ENCODE measurements at places on chromosomes 5 and 9. TPM values are rescaled to one million over a fixed set of nuclear protein-coding genes. Genes with fewer than 3 reads are reported as not detected.

DNA sequence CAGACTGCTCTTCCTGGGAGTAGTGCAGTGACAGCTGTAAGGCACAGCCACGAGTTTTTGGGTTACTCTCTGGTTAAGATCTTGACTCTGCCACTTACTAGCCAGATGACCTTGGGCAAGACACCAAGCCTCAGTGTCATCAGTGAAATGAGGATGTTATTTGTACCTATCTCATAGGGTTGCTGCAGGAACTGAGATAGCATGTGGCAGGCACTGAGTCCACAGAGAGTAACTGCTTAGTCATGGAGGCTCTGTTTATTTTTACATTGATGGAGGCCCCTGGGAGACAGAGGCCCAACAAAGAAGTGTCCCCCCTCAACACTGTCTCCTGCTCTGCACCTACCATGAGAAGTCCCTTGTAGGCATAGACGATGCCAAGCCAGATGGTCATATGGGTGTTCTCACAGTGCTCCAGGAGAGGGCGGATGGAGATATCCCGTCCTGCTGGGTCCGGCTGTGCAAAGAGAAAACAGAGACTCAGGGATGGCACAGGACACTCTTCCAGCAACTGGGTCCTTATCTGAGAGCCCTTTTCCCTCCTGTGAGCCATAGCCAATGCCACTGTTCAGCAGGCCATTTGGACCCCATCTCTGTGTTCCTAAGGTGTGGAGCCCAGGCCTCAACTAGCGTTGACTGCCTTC is 55.4 kb upstream of the TBC1D2 start:
- DNase-seq, result no peak

GRCh38 chr5:148455185-148455584 is 71.4 kb downstream of the FBXO38 start:
- DNase-seq, result peak; percentile 68

DNA sequence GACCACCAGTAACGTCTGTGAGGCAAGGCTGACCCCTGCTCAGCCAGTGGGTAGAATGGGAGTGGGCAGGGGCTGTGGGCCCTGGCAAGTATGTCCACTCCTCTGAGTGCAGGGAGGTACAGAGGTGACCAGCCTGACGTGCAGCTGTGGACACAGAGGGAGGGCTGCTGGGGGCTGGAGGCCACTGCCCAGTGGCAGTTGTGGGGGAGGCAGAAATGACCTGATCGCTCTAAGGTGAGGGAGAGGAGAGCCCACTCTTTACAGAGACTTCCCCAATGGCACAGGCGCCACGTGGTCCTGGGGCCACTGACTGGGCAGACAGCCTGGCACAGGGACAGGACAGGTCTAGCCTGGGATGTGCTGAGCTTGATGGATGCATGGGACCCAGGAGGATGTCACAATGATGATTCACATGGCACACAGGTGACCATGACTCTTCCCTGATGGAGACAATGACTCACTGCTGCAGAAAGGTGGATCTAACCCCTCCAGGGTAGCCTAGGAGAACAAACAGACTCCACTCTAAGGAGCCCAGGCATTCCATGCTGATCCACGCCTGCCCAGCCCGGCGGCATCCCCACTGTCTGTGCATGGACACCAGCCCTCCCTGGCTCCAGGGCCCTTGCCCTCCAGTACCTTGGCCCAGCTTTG is 7.7 kb downstream of the LPCAT1 start:
- DNase-seq, result no peak

GRCh38 chr5:116524966-116525365 is 49.7 kb downstream of the SEMA6A start:
- DNase-seq, result no peak

GRCh38 chr5:2141254-2142000 is 258.7 kb upstream of the IRX4 start:
- DNase-seq, result no peak

DNA sequence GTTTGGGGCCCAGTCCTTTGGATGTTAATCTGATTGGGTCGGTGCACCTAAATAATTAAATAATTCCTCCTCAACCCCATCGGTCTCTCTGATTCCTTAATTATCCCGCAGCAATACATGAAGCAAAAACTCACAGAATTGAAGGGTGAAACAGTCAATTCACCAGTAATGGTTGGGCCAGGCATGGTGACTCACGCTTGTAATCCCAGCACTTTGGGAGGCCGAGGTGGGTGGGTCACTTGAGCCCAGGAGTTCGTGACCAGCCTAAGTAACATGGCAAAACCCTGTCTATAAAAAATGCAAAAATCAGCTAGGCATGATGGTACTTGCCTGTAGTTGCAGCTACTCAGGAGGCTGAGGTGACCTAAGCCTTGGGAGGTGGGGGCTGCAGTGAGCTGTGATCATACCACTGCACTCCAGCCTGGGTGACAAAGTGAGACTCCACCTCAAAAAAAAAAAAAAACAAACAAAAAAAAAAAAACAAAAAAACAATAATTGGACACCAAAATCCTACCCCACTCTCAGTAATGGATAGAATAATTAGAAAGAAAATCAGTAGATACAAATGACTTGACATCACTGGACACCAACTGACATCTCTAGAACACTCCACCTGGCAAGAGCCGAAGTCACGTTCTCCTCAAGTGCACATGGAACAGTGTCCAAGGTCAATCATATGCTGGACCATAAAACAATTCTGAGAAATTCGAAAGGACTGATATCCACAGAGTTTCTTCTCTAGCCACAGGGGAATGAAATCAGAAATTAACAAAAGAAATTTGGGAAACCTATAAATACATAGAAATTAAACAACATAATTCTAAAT is 5.3 kb downstream of the ABO start:
- no peak for DNase-seq

- no peak for DNase-seq
Measured at GRCh38 chr9:126965077-126965476, 50.5 kb downstream of the RALGPS1 start.

- no peak for DNase-seq
Measured at GRCh38 chr9:133127340-133127981, 6.4 kb upstream of the RALGDS start.

DNA sequence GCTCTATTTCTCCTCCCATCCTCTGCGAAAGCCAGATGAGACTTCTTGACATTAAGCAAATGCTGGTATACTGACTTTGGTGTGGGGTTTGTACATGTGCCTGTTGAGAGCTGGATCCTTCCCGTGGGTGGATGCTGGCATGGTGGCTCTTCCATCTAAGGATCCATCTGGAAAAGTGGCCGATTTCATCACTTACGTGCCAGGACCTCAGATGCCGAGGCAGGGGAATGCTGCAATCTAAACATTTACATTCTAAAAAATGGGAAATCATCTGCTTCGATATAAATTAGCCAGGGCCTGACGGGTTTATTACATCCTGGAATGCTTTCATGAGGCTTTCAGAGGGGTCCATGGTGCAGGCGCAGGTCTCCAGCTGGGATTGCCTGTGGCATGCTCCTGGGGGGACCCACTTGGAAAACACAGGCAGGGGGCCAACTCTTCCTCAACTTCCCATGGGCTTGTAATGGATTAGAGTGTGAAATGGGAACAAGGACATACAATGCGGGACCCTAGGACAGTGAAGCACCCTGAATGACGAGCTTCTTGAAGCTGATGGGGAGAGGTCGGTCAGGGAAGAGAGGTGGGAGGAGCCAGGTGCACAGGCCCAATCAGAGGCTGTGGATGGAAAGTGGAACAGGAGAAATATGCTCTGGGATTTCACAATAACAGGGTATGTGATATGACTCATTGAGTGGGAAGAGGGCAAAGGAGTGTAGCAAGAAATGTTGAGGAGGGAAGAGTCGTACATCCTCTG is 105.5 kb upstream of the PITX1 start:
- DNase-seq, result peak; percentile 84

DNA sequence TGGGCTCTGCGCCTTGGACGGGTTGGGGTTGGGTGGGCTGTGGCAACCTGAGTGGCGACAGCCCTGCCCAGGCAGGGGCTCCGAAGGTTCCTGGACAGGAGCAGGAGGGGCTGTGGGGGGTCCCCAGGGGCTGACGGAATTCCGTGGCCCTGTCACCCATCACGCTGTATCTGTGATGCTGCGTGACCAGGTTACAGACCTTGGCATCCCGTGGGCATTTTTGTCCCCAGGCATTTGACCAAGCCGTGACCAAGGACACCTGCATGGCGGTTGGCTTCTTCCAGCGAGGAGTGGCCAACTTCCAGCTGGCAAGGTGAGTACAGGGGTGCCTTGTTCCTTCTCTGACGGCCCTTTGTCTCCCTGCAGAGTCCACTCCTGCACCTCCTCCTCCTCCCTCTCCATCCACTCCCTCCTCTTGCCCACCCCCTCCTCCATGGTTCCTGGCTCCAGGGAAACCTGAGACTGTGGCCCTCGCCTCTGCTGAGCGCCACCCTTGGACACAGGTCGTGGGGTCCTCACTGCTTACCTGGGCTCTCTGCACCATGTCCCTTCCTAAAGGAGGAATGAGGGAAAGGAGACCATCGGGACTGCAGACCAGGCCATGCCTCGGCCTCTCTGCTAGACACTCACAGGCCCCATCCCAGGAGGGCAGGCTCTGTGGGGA is 3.0 kb downstream of the NOXA1 start:
- DNase-seq, result no peak

- DNase-seq, result peak; percentile 4
Measured at GRCh38 chr5:170623576-170624181, 119.9 kb downstream of the KCNIP1 start.

GRCh38 chr5:66324357-66324756 is 180.3 kb downstream of the SREK1 start:
- DNase-seq, result no peak

GRCh38 chr9:23630488-23630887 is 195.6 kb downstream of the ELAVL2 start:
- no peak for DNase-seq

- no peak for DNase-seq
Measured at GRCh38 chr5:4182144-4182543, 586.5 kb downstream of the IRX1 start.

The MSMP gene
- total RNA-seq, result not detected

The GPRIN1 gene
- 16.2 TPM for total RNA-seq

The ORM2 gene
- total RNA-seq, result not detected

All from LHCN-M2 (cell line).